ENCODE measurements at places on chromosomes 1 and 21. TPM values are rescaled to one million over a fixed set of nuclear protein-coding genes. Genes with fewer than 3 reads are reported as not detected.

Gene BNIPL
- 0.65 TPM for polyA plus RNA-seq

Gene NUDT4B
- polyA plus RNA-seq: not detected

Gene TCEA3
- 198 TPM for polyA plus RNA-seq

Gene IL20
- not detected for polyA plus RNA-seq

Gene SYT6
- polyA plus RNA-seq: 0.44 TPM

Gene NR0B2
- polyA plus RNA-seq: 2.1 TPM

- H3K27me3 ChIP-seq: no peaks in the 10 kb centered on the region
- no peak overlapping the region for H3K4me3 ChIP-seq
- H3K27ac ChIP-seq: no peak overlapping the region
- no peaks in the 10 kb centered on the region for H3K4me1 ChIP-seq
- no peaks in the 10 kb centered on the region for H3K36me3 ChIP-seq
- DNase-seq: no peak
Observed at GRCh38 chr1:239682046-239682445, 295.7 kb downstream of the CHRM3 start.

- H3K4me1 ChIP-seq: no peaks in the 10 kb centered on the region
- peaks cover 19% of the 10 kb centered on the region for H3K27me3 ChIP-seq
- H3K36me3 ChIP-seq: no peaks in the 10 kb centered on the region
- H3K4me3 ChIP-seq: no peak overlapping the region
Observed at GRCh38 chr1:181676269-181676668, 193.0 kb downstream of the CACNA1E start.

DNA sequence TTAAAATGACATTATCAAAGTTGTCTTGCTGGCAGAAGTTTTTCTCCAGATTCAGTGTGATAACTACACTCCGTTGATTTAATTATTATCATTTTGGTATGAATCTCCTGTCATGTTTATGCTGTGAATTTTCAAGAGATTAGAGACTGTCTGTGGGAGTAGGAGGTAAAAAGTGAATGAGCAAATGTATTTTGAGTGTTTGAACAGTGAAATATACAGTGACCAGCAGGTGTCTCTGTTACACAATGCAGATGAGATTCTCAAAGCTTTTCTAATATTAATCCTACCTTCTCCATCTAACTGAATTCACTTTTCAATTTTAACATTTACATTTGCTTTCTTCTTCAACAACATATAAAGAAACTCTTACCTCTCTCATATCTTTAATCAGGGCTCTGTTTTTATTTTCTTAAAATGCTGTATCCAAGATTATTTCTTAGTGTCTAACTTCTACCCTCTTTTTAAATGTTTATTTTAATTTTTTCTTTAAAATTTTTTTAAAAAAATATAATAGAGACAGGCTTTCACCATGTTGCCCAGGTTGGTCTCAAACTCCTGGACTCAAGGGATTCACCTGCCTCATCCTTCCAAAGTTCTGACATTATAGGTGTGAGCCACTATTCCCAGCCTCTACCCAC lies 20.9 kb upstream of the HSPA13 start:
- no peaks in the 10 kb centered on the region for H3K27me3 ChIP-seq
- peak; percentile 25 for DNase-seq
- no peaks in the 10 kb centered on the region for H3K36me3 ChIP-seq
- no peak overlapping the region for H3K27ac ChIP-seq
- no peak overlapping the region for H3K4me3 ChIP-seq
- H3K4me1 ChIP-seq: no peaks in the 10 kb centered on the region

DNA sequence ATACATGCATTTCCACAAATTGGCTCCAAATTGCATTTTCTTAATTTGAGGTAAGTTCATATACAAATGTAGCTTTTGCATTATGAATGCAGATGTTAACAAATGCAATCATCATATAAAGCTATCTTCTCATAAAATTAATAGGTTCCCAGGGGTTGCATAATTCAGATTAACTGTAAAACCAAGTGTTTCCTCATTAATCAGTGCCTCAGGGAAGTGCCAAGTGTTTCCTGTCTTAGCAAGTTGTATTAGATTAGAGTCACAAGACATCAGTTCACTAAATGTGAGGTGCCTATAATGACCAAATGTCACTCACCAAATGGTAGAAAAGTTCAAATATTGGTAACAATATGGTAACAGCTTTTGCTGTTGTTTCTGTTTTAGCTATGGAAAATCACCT lies 140.8 kb downstream of the PTGER3 start:
- H3K27me3 ChIP-seq: no peaks in the 10 kb centered on the region
- H3K4me1 ChIP-seq: peaks cover 6% of the 10 kb centered on the region
- H3K36me3 ChIP-seq: no peaks in the 10 kb centered on the region
- DNase-seq: no peak
- H3K4me3 ChIP-seq: no peak overlapping the region

- peaks cover 14% of the 10 kb centered on the region for H3K36me3 ChIP-seq
- peak overlapping the region; percentile 97 for H3K27ac ChIP-seq
- H3K4me3 ChIP-seq: peak overlapping the region; percentile 100
- peaks cover 11% of the 10 kb centered on the region for H3K4me1 ChIP-seq
Observed at GRCh38 chr21:39313042-39313570, 326 bp downstream of the BRWD1 start.

DNA sequence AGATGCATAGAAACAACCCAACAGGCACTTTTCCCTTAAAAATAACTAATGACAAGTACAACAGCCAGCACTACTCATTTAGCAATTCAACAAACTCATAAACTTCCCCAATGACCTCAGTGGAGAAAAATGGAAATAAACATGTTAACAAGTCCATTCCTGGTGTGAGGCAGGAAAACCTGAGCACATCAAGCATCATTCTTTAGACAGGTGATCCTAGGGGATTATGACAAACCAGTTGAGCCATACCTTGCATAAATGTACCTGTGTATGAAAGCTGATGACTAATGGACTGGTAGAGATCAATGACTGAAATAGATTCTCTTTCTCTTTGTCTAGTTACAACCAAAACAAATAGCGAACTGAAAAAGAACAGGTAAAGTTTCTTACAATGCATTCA lies 7.0 kb downstream of the COL24A1 start:
- H3K4me3 ChIP-seq: no peak overlapping the region
- peaks cover 15% of the 10 kb centered on the region for H3K27me3 ChIP-seq
- no peak overlapping the region for H3K27ac ChIP-seq
- no peaks in the 10 kb centered on the region for H3K36me3 ChIP-seq
- H3K4me1 ChIP-seq: no peaks in the 10 kb centered on the region

- peaks cover 16% of the 10 kb centered on the region for H3K36me3 ChIP-seq
- no peak overlapping the region for H3K4me3 ChIP-seq
- no peaks in the 10 kb centered on the region for H3K4me1 ChIP-seq
- H3K27ac ChIP-seq: no peak overlapping the region
Observed at GRCh38 chr21:46442938-46443337, 15.8 kb upstream of the DIP2A start.

DNA sequence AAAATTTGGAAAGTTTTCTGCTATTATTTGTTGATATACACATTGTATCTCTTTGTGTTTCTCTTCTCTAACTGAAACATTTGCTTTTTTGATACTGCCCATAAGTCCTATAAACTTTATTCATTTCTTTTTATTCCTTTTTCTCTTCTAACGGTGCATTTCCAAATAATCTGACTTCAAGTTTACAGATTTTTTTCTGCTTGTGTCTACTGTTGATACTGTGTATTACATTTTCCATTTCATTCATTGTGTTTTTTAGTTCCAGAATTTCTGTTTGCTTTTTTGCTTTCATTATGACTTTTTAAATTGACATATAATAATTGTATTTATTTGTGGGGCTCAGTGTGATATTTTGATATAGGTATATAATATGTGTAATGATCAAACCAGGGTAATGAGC lies 38.3 kb upstream of the PLA2G2A start:
- no peak for DNase-seq
- H3K36me3 ChIP-seq: no peaks in the 10 kb centered on the region
- H3K4me1 ChIP-seq: no peaks in the 10 kb centered on the region
- H3K27me3 ChIP-seq: no peaks in the 10 kb centered on the region
- no peak overlapping the region for H3K27ac ChIP-seq

GRCh38 chr1:175035865-175036264 lies 12.6 kb upstream of the MRPS14 start:
- no peak overlapping the region for H3K27ac ChIP-seq
- H3K36me3 ChIP-seq: no peaks in the 10 kb centered on the region
- no peaks in the 10 kb centered on the region for H3K27me3 ChIP-seq

GRCh38 chr21:42595283-42596187 lies 57.9 kb upstream of the PDE9A start:
- H3K4me1 ChIP-seq: no peaks in the 10 kb centered on the region
- H3K36me3 ChIP-seq: no peaks in the 10 kb centered on the region
- no peak for DNase-seq
- no peaks in the 10 kb centered on the region for H3K27me3 ChIP-seq
- no peak overlapping the region for H3K27ac ChIP-seq
